T-helper 17 cell (primary cell): ENCODE measurements at places on chromosomes 3 and 15.

DNA sequence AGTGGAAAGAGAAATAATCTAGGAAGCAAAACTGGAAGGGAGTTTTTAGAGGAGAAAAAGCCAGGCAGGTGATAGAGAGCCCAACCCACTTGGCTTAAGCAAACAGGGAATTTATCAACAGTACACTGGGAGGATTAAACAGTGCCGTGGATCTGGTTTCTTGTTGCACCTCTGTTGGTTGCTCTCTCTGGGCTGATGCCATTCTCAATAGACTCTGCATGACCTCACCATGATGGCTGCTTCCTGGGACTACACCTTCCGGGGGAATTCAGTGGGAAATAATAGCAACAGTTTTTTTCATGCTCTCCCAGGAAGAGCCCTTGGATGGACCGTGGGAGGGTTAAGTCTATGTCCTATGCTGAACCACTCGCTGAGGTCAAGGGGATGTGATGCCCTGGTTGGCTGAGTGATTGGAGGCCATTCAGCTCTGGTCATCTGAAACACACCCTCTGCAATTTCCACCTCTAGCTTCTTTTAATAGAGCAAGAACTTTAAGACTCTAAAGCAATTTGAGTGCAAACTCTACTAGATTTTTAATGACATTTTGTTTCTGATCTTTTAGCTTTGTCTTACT, 74.2 kb downstream of the EPHB1 start:
- H3K27ac ChIP-seq, result no peak overlapping the region
- H3K27me3 ChIP-seq, result peaks cover 8% of the 10 kb centered on the region
- H3K4me3 ChIP-seq, result no peak overlapping the region
- H3K4me1 ChIP-seq, result peaks cover 2% of the 10 kb centered on the region
- no peak for DNase-seq
- peaks cover 4% of the 10 kb centered on the region for H3K36me3 ChIP-seq

DNA sequence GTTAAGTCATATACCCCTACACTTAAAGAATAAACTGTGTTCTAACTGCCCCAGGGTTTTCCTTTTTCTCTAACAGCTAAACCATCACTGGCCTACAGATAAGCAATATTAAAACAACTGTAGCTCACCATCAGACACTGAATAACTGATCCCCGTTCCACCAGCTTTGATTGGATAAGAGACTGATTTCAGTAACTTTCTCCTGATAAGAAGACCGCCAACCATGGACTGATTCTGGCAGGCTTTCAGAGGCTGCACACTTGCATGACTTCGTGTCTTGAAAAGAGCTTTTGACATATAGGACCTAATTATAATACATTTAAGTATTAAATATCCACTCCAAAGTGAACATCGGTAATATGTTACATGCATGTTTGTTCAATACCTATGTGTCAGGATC, 15.3 kb upstream of the CEP97 start:
- no peaks in the 10 kb centered on the region for H3K27me3 ChIP-seq
- H3K27ac ChIP-seq, result no peak overlapping the region
- H3K4me1 ChIP-seq, result no peaks in the 10 kb centered on the region
- H3K36me3 ChIP-seq, result no peaks in the 10 kb centered on the region
- H3K4me3 ChIP-seq, result no peak overlapping the region

- no peak overlapping the region for H3K4me3 ChIP-seq
- H3K27me3 ChIP-seq, result peaks cover 23% of the 10 kb centered on the region
- DNase-seq, result no peak
- H3K27ac ChIP-seq, result no peak overlapping the region
- H3K4me1 ChIP-seq, result peaks cover 5% of the 10 kb centered on the region
These were observed 22.0 kb downstream of the GASK1A start for GRCh38 chr3:43001094-43001553.

- H3K27ac ChIP-seq, result no peak overlapping the region
- no peak for DNase-seq
- no peak overlapping the region for H3K4me3 ChIP-seq
- H3K36me3 ChIP-seq, result no peaks in the 10 kb centered on the region
- no peaks in the 10 kb centered on the region for H3K27me3 ChIP-seq
These were observed 500.4 kb downstream of the ZBBX start for GRCh38 chr3:166879661-166880060.

- H3K4me1 ChIP-seq, result no peaks in the 10 kb centered on the region
- H3K36me3 ChIP-seq, result peaks cover 4% of the 10 kb centered on the region
- no peak overlapping the region for H3K27ac ChIP-seq
These were observed 53.7 kb downstream of the SCN11A start for GRCh38 chr3:38998086-38998485.

- no peaks in the 10 kb centered on the region for H3K36me3 ChIP-seq
- no peaks in the 10 kb centered on the region for H3K27me3 ChIP-seq
- no peak overlapping the region for H3K4me3 ChIP-seq
- no peak for DNase-seq
- no peaks in the 10 kb centered on the region for H3K4me1 ChIP-seq
These were observed 75.5 kb upstream of the CBLB start for GRCh38 chr3:105944276-105944675.

- no peaks in the 10 kb centered on the region for H3K27me3 ChIP-seq
- H3K4me3 ChIP-seq, result no peak overlapping the region
- no peaks in the 10 kb centered on the region for H3K4me1 ChIP-seq
- H3K36me3 ChIP-seq, result no peaks in the 10 kb centered on the region
- no peak overlapping the region for H3K27ac ChIP-seq
These were observed 628.2 kb upstream of the CFAP20DC start for GRCh38 chr3:59677747-59678702.

DNA sequence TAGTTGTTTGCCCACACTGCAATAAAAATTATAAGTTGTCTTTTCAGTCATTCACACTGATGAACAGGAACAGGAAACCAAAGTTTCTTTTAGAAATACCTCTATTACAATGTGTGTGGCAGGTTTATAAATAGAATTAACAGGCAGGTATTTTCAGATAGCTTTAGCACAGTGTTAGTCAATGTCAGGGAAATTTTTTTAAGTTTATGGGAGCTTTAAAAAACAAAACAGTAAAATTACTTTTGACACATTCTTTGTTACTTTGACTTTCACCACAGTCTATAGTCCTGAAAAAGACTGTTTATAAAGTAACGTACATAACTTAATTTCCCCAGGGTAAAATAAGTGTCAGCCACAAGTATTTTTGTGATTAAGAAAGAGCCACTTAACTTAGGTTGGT, 38.1 kb downstream of the SERPINI1 start:
- H3K36me3 ChIP-seq, result no peaks in the 10 kb centered on the region
- no peak for DNase-seq
- H3K27me3 ChIP-seq, result no peaks in the 10 kb centered on the region
- H3K4me3 ChIP-seq, result no peak overlapping the region
